ENCODE measurements at places on chromosomes 13 and 19.
A peak's percentile ranks its signal among the peaks of the same experiment; 100 is the strongest.

DNA sequence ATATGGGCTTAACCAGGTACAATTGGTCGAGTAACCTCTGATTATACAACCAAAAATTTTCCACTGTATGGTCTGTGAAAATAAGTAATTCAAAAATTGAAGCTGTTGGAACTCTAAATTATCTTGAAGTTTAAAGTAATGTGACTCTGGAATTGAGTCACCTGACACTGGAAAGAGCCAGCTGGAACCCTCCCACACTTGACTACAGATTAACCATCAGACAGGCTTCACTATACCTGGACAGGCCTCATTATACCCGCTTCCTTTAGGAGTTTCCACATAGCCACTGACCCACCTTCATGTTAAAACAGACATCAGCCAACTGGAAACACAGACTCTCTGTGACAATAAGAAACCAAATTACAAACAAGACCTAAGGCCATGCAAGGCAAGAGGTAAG, 1.3 kb downstream of the ZNF433 start:
- no peak for DNase-seq

- DNase-seq, result peak; percentile 15
Measured at GRCh38 chr19:58229255-58229639, 533 bp downstream of the ZNF544 start.

- peak; percentile 76 for DNase-seq
Measured at GRCh38 chr13:51645154-51645650, 60.9 kb downstream of the WDFY2 start.

- DNase-seq, result no peak
Measured at GRCh38 chr19:53951436-53951835, 11.3 kb upstream of the CACNG8 start.

DNA sequence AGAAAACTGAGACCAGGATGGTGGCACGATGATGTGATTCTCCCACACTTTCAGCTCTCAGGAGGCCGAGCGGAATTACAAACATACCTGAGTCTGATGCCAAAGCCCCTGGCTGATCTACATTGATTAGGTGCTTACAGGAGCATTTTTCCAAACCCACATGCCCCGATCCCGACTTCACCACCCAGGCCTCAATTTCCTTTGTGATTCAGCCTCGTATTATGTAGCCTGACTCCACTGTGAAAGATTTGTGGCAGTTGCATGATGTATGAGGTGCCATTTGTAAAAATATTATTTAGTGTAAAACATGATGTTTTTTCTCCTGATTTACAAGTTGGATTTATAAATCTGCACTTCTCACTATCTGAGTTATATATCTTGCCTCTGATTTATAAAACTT, 118.0 kb downstream of the TSHZ3 start:
- peak; percentile 76 for DNase-seq

- DNase-seq, result no peak
Measured at GRCh38 chr19:5949792-5950305, 28.1 kb downstream of the RANBP3 start.

GRCh38 chr19:53808710-53809125, 15.4 kb downstream of the NLRP12 start:
- peak; percentile 45 for DNase-seq

GRCh38 chr19:35447606-35448469, at the start of gene FFAR2:
TSS of gene FFAR2 (plus strand) at chr19:35448257. CDS start at chr19:35449715, 1,458 bp downstream.
- DNase-seq, result no peak

GRCh38 chr13:108361769-108362168, 92.3 kb downstream of the TNFSF13B start:
- no peak for DNase-seq

DNA sequence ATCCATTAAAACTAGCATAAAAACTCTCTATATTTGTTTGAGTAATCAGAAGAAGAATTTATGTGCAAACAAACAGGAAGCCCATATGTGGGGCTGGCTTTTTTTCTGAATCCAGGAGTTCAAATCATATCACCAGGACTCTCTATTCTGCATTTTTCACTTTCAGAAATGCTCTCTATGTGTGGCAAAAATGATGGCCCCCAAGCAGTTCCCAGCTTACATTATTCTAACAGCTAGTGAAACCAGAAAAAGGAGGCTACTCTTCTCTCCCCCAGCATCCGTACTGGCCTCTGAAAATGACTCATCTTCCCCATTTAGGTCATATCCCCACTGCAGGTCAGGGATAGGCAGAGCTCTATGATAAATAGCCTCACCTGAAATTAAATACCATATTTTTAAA, 20.4 kb downstream of the RBM26 start:
- DNase-seq, result no peak

DNA sequence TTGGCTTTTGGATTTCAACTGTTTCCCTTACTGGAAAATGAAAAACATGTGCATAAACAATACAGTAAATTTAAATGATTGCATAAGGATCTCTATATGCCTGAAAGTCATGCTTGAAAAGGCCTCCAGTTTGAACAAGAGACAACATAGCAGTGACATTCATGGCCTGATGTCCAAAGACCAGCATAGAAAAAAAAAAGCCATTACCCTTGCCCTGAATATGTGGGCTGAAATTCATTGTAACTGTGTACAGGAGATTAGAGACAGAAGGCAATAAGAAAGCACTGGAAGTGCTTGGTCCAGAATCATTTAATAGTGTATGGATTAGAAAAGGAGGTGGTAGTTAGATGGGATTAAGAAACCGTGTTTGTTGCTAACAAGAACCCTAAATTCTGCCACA, 15.4 kb downstream of the MIR17HG start:
- DNase-seq, result no peak

DNA sequence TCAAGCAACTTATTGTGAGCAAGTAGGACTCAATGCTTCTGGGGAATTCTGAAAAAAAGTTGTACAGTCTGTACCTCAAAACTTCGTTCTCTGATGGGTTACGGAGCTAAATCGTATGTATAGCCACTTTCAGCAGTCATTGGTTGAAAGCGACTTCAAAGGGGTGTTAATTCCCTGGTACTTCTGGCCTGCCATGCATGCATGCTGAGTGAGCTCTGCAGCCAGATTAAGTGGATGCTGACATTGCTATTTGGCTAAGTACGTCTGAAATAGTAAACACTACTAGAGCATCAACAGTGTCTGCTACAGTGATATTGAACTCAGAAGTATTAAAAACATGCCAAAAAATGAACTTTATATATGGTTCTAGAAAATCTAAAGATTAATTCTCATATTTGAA, 1183.1 kb upstream of the PCDH20 start:
- DNase-seq, result no peak

DNA sequence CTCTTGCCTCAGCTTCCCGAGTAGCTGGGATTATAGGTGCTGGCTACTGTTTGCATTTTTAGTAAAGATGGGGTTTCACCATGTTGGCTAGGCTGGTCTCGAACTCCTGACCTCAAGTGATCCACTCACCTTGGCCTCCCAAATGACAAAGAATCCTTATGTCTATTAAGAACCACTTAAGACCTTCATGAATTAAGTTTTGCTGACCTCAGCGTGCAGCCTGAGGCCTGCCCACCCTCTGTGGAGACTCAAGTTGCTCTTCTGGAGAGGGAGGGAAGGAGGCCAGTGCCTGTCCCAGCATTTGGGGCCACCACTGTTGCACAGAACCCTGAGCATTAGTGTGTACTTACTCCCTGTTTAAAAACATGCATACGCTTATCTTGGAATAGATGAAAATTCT, 313.3 kb downstream of the FGF9 start:
- no peak for DNase-seq

GRCh38 chr13:101988140-101988539, 413.7 kb downstream of the FGF14 start:
- DNase-seq, result no peak

DNA sequence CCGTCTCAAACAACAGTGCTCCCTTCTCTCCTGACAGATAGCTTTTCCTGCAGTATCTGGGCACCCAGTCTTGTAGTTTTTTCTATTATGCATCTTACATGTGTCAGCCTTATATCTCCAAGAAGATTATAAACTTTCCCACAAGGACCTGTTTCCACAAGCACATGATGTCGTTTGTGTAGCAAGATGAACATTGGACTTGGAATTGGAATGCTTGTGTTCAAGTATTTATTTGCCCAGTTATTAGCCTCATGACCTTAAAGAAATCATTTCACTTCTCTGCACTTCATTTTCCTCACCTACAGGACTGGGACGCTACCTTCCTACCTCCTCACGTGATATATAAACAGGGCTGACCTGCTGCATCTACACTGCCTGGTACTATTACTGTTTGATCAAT, 21.5 kb downstream of the SHISA2 start:
- no peak for DNase-seq

DNA sequence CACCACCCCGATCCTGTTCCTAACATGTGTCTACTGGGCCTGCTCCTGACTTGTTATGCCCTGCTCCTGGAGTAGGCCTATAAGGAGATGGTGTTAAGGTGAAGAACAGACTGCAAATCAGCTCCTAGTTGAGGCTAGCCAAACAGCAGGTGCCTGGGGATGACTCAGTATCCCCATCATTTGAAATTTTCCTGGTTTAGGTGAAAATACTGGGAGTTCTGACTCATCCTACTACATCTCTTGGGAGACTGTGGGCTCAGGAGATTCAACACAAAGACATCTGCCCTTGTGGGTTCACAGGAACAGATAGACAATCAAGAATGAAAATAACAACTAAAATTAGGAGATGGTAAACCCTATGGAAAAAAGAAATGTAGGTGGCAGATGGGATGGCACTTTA, 41.2 kb downstream of the BRD4 start:
- peak; percentile 64 for DNase-seq

GRCh38 chr13:99448546-99448945, 52.7 kb upstream of the TM9SF2 start:
- no peak for DNase-seq

GRCh38 chr13:73072239-73072900, 13.6 kb downstream of the KLF5 start:
- no peak for DNase-seq

GRCh38 chr19:50741179-50741933, 18.2 kb downstream of the CLEC11A start:
- DNase-seq, result no peak

DNA sequence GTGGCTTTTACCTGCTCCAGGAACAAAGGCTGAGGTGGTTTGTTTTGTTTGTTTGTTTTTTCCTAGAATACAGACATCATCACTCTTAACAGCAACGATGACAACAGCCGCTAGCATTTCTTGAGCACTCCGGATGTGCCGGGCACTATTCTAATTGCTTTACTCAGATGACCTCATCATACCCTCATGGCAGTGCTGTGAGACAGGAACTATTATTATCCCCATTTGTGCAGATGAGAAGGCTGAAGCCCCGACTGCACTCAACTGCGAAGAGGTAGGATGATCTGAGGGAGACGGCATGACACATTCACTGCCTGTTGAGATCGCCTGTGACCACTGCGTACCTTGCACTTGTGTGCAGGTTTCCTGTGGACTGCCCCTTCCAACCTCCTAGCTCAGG, 66.5 kb downstream of the CCDC70 start:
- DNase-seq, result no peak

DNA sequence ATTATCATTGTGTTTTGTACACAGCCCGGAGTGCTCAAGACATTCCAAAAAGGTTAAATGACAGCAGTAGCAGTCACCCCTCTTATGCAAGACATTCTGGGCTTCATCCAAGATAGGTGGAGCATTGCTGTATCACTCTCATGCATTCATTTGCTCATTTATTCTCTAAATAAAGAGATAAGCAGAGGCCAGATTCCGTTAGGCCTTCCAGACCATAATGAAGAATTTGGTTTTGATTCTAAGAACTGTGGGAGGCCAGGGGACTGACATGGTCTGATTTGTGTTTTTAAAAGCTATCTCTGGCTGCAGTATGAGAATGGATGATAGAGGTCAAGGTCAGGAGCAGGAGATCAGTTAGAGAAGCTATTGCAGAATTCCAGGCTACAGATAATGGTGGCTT, 145.8 kb downstream of the KCNRG start:
- DNase-seq, result peak; percentile 39

- DNase-seq, result no peak
Measured at GRCh38 chr19:8413629-8413995, 507 bp downstream of the MARCHF2 start.

GRCh38 chr13:34416971-34417380, 525.1 kb upstream of the NBEA start:
- peak; percentile 49 for DNase-seq

- DNase-seq, result no peak
Measured at GRCh38 chr19:55223291-55224037, 5.1 kb downstream of the TMEM86B start.

GRCh38 chr19:3054265-3054971, 7.9 kb downstream of the TLE5 start:
- DNase-seq, result no peak

GRCh38 chr13:105894697-105895096, 640.8 kb downstream of the EFNB2 start:
- no peak for DNase-seq

- DNase-seq, result no peak
Measured at GRCh38 chr13:36074659-36075058, 56.5 kb downstream of the DCLK1 start.

DNA sequence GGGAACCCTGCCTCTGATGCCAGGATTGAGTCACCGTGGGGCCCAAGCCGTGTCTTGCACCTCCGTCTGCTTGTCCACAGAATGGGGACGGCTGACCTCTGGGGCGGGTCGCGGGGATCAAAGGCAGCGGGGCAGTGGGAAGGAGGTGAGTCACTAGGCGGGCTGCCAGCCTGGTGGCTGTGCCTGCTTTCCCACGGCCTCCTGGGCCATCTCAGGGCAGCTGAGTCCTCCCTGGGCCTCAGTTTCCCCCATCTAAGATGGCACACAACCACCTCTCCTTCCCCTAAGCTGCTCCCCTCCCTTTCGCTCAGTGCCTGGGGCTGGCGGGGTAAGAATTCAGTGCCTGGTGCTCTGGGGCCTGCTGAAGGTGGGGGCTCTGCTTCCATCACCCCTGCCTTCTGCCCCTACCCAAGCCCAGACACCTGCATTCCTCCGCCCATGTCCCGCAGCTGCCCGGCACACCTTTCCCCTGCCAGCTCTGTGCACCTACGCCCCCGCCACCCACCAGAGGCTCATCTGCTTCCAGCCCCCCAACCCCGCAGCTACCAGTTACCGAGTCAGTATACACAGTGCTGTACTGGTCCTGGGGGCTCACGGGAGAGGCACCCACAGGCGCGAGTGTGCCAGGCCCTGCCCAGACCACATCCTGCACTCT, 3.5 kb downstream of the MKNK2 start:
- no peak for DNase-seq

- peak; percentile 92 for DNase-seq
Measured at GRCh38 chr19:16293118-16294091, 31.2 kb upstream of the KLF2 start.

DNA sequence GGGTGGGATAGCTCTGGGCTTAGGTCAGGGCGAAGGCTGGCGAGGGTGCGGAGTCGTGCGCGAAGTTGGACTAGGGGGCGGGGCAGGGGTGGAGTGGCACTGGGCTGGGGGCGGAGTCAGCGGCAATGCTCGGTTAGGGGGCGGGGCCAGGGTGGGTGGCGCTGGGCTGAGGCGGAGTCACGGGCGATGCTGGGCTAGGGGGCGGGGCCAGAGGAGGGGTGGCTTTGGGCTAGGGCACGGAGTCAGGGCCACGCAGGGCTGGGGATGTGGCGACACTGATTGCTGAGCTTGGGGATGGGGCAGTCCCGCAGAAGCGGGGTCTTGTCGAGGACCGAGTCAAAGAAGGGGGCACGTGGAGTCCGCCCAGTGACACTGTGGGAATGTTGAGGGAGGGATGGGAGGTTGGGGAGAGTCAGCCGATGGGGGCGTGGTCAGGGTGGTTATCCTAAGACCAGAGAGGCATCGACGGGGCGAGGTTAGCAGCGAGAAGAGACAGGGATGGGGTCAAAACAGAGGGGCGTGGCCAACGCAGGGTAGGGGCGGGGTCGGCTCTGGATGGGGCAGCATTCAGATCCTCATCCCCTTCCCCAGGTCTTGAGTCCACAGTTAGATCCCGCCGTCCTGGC, 8.7 kb downstream of the HOMER3 start:
- peak; percentile 43 for DNase-seq

- DNase-seq, result no peak
Measured at GRCh38 chr13:106569233-106570095, 1.5 kb upstream of the ARGLU1 start.
